ENCODE measurements at places on chromosomes 5 and 9. TPM values are rescaled to one million over a fixed set of nuclear protein-coding genes. Genes with fewer than 3 reads are reported as not detected.

GRCh38 chr9:132703336-132703735 is 33.1 kb downstream of the GTF3C4 start:
- no peak for DNase-seq

- DNase-seq: peak; percentile 33
Observed at GRCh38 chr9:123997665-123998277, 13.8 kb upstream of the LHX2 start.

DNA sequence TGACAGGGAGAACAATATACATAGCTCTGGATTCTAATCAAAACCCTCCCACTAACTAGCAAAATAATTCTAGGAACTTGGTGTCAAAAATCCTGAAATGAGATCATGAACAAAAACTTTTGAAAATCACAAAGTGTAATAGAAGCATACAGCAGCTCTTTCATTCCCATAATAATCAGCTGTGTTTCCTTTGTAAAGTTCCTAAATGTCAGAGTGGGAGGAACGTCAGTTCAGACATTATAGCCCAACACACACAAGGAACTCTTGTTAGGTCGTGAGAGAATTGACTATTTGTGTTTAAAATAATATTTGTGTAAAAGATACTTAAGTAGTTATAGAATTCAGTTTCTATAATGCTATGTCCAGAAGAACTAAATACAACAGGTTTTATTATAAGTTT is 312.8 kb downstream of the SEMA5A start:
- no peak for DNase-seq

FAXDC2 gene
- 6.4 TPM for total RNA-seq
